ENCODE measurements at places on chromosomes 3 and 15.

DNA sequence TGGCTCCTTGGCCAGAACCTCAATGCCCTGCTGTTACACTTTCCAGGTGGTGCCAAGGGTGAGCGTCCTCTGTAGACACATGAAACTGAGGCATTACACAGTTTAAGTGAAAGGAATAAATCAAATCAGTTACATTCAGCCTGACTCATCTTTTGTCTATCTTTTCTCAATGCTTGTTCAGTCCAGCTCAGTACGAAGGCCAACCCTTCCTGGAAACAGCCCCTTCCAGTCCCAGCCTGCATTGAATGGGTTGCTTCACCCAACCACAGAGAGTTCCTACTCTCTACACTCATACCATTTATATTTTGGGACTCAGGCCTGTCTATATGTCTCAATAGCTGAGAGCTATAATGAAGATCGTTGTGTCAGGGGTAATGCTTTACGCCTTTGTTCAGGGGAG, 363.6 kb downstream of the RORA start:
- ATAC-seq, result no peak

- ATAC-seq, result no peak
Measured at GRCh38 chr3:15284121-15284889, 48.1 kb downstream of the SH3BP5 start.

DNA sequence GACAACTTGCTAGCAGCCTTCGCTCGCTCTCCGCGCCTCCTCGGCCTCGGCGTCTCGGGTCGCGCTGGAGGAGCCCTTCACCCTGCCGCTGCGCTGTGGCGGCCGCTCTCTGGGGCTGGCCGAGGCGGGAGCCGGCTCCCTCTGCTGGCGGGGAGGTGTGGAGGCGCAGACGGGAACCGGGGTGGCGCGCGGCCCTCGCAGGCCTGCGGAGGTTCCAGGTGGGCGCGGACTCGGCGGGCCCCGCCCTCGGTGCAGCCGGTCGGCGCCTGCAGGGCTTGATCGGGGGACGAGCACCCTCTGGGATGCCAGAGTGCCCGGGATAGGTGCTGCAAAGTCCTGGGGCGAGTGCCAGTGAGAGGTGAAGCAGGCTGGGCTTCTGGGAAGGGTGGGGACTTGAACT, 989.9 kb downstream of the ROBO2 start:
- ATAC-seq, result no peak

GRCh38 chr3:98855806-98856400, 45.6 kb downstream of the DCBLD2 start:
- ATAC-seq, result peak; percentile 41

GRCh38 chr15:25738171-25738965, 124.8 kb downstream of the ATP10A start:
- ATAC-seq, result no peak

GRCh38 chr15:99100245-99101173, 4.4 kb upstream of the SYNM start:
- peak; percentile 10 for ATAC-seq

- no peak for ATAC-seq
Measured at GRCh38 chr15:68695061-68695595, 116.3 kb downstream of the CORO2B start.

GRCh38 chr3:124336067-124336656, 344.2 kb upstream of the ROPN1 start:
- ATAC-seq, result no peak

DNA sequence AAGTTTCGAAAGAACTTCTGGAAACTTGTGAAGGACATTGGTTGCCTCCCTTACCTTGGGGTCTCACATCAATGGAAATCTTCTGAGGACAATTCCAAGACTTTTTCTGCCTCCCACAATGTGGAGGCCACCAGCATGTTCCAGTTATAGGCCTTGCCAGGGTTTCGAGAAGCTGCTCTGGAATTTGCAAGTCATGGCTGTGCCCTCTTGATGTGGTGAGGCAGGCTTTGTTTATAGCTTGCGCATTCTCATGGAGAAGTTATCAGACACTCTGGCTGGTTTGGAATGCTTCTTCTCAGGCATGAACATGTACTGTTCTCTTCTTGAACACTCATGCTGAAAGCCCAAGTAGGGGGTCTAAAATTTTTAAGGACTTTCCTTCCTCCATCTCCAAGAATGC, 4.1 kb downstream of the CXCR6 start:
- no peak for ATAC-seq

GRCh38 chr3:167350245-167350862, 29.7 kb downstream of the ZBBX start:
- no peak for ATAC-seq

DNA sequence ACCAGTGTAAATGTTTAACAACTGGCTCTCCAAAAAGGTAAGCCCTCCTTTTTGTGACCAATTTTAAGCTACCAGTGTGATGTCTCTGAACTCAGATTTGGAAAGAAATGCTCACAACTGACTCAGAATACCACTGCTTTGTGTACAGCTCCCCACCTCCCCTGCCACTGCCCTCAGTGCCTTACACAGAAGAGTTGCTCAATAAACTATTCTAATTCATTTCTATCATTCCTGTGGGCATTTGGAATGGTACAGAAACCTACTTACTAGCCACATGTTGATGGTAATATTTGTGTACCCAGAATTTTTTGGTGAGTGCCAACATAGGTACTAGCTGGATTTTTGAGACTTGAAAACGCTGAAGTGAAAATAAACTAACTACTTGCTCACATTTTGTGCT, 16.0 kb downstream of the LRRN1 start:
- no peak for ATAC-seq

GRCh38 chr3:128684986-128685726, 34.5 kb upstream of the RPN1 start:
- no peak for ATAC-seq

GRCh38 chr15:42077689-42078088, 16.7 kb downstream of the PLA2G4D start:
- no peak for ATAC-seq

GRCh38 chr3:129688271-129688895, 81.9 kb upstream of the PLXND1 start:
- peak; percentile 66 for ATAC-seq

DNA sequence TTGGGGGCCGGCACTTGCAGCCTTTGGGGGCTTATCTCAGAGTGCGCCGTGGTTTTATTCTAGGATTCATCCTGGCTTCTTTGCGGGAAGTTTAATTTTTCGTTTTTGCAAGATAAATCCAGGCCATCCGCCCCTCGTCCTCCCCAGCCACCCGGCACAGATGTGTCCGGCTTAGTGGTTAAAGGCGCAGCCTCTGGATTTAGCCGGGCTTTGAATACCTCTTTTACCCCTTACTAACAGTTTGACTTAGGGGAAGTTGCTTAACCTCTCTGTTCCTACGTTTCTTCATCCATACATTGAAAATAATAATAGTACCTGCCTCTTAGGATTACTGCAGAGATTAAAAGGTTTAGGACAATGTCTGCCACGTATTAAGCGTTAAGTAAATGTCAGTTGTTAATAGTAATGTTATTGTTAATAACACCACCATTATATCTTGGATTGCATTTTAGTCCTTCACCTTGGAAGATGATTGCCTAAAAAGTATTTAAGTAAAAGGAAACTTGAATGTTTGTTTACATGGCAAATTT, 714 bp downstream of the ECT2 start:
- no peak for ATAC-seq

DNA sequence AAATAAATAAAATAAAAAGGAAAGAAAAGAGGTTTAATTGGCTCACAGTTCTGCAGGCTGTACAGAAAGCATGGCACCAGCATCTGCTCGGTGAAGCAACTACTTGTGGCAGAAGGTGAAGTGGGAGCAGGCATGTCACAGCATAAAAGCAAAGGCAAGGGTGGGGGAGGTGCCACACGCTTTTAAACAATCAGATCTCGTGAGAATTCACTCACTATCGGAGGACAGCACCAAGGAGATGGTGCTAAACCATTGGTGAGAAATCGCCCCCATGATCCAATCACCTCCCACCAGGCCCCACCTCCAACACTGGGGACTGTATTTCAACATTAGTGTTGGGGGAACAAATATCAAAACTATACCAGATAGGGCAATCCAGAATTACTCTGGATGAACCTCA, 15.3 kb downstream of the SCG3 start:
- ATAC-seq, result no peak

DNA sequence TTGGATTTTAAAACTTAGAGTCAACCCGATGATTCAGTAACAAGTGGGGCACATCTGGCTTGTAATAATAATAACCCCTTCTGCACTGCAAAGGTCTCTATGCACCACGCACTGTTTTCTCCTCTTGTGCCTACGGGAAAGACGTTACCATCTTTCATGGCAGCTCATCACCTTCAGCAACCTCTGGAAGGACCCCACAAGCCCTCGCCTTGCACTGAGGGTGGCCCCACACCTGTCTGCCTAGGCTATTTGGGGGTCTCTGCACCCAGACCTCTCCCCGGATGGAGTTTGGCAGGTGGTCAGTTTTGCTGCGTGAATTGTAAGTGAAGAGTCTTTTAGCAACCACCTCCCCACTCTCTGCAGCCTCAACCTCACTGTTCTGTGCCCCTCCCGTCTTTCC, 138.6 kb upstream of the MEF2A start:
- no peak for ATAC-seq

DNA sequence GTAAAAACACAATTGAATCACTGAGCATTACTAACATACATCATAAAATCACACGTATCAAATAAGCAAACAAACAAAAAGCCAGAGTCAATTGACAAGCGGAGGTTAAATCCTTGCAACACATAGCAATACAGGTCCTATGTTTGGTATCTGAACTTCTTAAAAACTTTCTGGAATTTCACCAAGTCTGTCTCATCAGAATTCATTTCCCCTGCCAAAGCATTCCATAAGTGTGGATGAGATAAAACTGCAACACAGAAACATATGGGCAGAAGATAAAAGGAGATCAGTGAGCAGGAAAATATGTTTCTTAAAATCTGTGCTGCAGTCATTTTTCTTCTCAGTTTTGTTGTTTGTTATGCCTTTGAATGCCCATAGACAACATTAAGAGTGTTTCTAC, 1155.5 kb downstream of the TBL1XR1 start:
- ATAC-seq, result no peak

- no peak for ATAC-seq
Measured at GRCh38 chr3:170528726-170529125, 57.1 kb downstream of the SLC7A14 start.

- peak; percentile 40 for ATAC-seq
Measured at GRCh38 chr3:64152086-64152485, 73.2 kb downstream of the PRICKLE2 start.

DNA sequence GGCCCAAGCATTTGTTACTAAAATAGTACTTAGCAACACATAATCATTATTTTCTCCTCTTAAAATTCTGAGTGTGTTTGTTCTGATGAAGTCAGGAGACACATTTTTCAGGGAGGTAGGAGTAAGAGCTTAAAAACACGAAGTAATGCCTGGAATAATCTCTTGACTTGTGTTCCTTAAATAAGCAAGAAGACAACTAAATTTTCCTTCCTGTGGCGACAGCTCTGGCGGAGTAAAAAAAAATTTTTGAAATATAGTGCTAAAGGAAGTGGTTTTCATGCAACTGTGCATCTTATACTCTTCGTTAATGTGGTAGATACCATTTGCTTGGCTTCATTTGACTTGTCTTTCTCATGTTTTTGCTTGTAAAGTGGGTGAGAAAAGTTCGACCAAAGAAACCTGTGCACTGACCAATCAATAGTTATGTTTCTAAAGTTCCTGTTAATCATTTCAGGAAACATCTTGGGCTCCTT, 11.1 kb upstream of the MBNL1 start:
- no peak for ATAC-seq

GRCh38 chr3:59339818-59340217, 290.0 kb upstream of the CFAP20DC start:
- ATAC-seq, result no peak

GRCh38 chr3:179902061-179902460, 134.7 kb downstream of the PEX5L start:
- ATAC-seq, result no peak

DNA sequence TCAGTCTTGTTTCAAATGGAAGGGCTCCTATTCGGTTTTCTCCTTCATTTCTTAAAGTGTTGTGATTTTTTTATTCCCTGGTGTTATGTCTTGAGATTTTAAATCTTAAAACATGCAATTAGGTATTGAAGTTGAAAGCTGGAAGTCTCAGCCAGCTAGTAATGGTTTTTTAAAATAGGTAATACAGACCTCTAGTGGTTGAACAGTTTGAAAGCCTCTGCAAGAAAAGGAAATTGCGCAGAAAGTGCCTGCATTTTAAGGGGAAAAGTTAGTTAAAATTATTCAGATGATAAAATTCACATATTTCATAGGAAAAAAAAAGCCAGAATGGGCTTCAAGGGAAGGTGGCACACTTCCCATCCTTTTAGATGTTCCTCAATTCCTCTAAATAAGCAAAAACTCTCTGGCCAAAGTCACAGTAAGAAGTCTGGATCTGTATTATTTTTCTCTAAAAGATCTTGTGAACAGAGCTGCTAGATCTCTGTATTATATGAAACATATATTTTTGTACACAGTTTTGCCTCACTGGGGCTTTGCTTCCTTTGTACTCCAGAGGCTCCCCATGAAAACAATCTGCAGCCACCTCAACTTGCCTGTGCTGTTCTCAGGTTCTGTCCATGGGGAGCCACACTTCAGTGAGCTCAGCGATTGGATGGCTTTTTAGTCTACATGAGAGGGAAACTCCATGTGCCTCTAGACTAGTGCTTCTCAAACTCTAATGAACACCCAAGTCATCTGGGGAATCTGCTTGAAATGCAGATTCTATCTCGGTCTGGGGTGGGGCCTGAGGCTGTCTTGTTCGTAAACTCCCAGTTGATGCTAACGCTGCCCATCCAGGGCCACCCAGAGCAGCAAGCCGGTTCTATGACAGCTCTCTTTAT, 21.5 kb downstream of the AGTR1 start:
- ATAC-seq, result no peak

GRCh38 chr3:124829178-124829818, 57.9 kb downstream of the ITGB5 start:
- peak; percentile 70 for ATAC-seq

DNA sequence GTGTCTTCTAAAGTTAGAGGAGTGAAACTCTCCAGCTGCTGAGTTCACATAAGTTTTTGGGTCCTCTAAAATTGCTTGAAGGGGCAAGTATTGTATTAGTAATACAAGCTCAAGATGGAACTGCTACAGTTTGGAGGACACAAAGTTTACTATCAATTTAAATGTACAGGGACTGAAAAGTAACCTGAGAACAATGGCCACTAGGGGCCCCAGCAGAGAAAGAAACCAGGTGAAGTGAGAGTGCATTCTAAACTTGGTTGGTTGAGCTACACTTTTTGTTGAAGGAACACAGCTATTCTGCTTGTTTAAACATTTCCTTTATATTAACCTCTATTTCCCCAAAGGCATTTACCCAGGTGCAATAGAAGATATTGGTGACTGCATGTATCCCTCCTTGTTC, 755.5 kb downstream of the GBE1 start:
- no peak for ATAC-seq

GRCh38 chr3:78497767-78498166, 1270.0 kb downstream of the ROBO1 start:
- no peak for ATAC-seq

DNA sequence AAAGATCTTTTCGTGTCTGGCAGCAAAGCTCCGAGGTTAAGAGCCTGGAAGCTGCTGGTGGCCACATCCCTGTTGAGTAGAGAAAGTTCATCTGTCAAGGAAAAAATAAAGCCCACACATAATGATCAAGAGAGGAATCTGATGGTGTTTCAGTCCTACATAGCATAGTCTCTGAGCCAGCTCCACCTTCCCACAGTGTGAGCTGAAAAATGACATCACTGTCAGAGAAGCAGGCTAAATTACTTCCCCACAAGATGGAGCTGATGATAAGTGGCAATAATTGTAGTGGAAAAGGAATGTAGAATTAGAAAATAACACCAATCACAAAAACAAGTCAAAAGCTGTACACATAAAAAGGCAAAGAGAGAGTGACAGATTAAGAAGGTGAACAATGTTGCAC, 84.5 kb downstream of the AQP9 start:
- no peak for ATAC-seq

- ATAC-seq, result no peak
Measured at GRCh38 chr15:34119291-34119690, 17.4 kb downstream of the PGBD4 start.
